Foreskin melanocyte (primary cell): ENCODE measurements at places on chromosomes 2 and 18.

GRCh38 chr2:23083966-23084365, 301.0 kb upstream of the KLHL29 start:
- no peak for DNase-seq

DNA sequence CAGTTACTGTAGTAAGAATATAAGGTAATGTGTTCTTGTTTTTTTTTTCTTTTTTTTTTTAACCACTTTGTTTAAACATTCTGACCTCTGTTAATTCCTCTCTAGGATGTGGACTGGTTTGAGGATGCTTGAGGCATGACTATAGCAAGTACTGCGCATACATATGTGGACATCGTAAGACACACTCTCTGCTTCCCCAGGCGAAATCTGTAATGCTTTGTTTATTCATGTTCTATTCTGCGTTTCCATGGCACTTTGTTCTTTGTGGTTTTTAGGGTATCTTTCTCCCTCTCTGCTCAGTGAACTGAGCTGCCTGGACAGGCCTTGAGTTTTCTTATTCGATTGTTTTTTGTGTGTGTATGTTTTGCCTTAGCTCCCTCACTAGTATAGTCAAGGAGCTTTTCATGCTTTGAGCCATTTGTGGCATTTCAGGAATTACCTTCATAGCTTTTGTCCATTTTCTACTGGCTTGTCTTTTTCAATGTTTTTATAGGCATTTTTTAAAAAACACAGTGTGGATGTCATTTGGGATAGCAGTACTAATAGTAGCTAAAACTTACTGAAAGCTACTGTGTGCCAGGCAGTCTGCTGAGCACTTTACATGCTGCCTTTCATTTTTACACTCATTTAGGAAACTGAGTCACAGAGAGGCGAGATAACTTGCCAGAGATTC, 1.9 kb upstream of the SH3BP4 start:
- peak; percentile 96 for DNase-seq

DNA sequence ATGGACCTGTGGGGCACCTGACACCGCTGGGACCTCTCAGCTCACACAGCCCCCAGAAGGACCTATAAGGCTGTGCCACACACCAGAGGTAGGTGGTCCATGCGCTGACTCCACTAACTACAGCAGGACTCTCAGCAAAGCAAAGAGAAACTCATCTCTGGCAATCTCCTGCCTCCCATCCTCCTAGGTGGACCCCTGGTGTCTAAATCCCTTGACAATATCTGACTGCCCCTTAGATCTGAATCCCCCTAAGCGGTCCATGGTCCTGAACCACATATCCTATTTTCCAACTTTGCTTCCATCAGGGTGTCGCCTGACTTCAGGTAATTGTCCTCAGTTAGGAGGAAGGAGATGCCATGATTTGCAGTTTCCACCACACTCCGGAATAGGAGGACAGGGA, 282.6 kb downstream of the MYT1L start:
- DNase-seq = no peak

- DNase-seq = no peak
These were observed 181.3 kb upstream of the ZEB2 start for GRCh38 chr2:144701259-144701658.

- no peak for DNase-seq
These were observed 7.2 kb downstream of the MFSD2B start for GRCh38 chr2:24016853-24017703.

GRCh38 chr2:71558300-71559051, 105.1 kb downstream of the DYSF start:
- no peak for DNase-seq

- no peak for DNase-seq
These were observed 74.2 kb downstream of the VIT start for GRCh38 chr2:36770542-36771287.

- no peak for DNase-seq
These were observed 3.8 kb downstream of the SLC1A4 start for GRCh38 chr2:64992990-64993389.
